ENCODE measurements at places on chromosomes 3 and 15. TPM values are rescaled to one million over a fixed set of nuclear protein-coding genes. Genes with fewer than 3 reads are reported as not detected.

ERICH6 gene
- not detected for total RNA-seq

ACTC1 gene
- 0.31 TPM for total RNA-seq

HYAL1 gene
- total RNA-seq, result 0.16 TPM

TPM1 gene
- total RNA-seq, result 101 TPM

IGDCC3 gene
- 7.6 TPM for total RNA-seq

ZFAND6 gene
- 135 TPM for total RNA-seq

GOLGA8S gene
- not detected for total RNA-seq

SLC51B gene
- total RNA-seq, result not detected

SMAD6 gene
- 1.9 TPM for total RNA-seq

CYP8B1 gene
- total RNA-seq, result not detected

FAH gene
- total RNA-seq, result 1.6 TPM

TGM5 gene
- total RNA-seq, result not detected

All from occipital lobe (tissue), 3 donors.